GM23248 (cell line): ENCODE measurements at places on chromosomes 4 and X.

DNA sequence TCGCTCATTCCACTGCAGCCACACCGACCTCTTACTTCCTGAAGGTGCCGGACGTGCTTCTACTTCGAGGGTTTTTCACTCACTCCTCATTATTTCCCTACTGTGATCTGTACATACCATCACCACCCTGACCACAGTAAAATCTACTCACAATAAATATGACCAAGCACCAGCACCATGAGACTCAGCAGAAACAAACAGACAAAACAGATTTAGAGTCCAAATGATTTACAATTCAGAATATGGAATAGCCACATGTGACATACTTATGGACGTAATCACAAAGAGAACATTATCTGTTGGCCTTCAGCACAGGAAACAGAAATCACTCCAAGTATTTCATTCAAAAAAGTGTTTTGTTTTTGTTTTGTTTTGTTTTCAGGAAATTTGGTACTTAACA, 16.1 kb upstream of the KLB start:
- H3K27me3 ChIP-seq, result no peaks in the 10 kb centered on the region
- H3K4me3 ChIP-seq, result no peak overlapping the region
- H3K36me3 ChIP-seq, result no peaks in the 10 kb centered on the region
- no peak for DNase-seq
- no peaks in the 10 kb centered on the region for H3K4me1 ChIP-seq
- H3K27ac ChIP-seq, result no peak overlapping the region

GRCh38 chr4:11467931-11468330, 39.2 kb upstream of the HS3ST1 start:
- no peaks in the 10 kb centered on the region for H3K4me1 ChIP-seq
- no peaks in the 10 kb centered on the region for H3K27me3 ChIP-seq
- H3K27ac ChIP-seq, result no peak overlapping the region
- no peak overlapping the region for H3K4me3 ChIP-seq

GRCh38 chr4:86451560-86452330, 91.9 kb upstream of the MAPK10 start:
- peaks cover 7% of the 10 kb centered on the region; the same call in 1 of the 2 replicates for H3K4me1 ChIP-seq
- no peak overlapping the region for H3K4me3 ChIP-seq
- no peaks in the 10 kb centered on the region for H3K36me3 ChIP-seq
- no peaks in the 10 kb centered on the region for H3K27me3 ChIP-seq
- no peak overlapping the region for H3K27ac ChIP-seq

DNA sequence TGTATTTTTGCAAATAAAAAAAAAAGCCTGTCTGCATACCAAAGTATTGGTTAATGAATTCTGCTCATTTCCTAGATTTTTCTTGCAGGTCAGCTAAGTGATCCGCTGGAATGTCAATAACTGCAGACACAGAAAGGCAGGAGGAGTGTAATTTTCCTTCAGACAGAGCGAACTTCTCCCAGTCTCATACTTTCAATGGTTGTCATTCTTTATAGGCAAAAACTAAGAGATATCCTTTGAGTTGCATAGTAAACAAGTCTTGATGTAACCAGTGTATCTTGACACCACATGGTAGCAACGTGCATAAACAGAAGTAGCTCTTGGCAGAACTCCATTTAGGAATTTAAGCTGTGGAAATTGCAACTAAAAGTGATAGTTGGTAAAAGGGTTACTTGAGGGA, 8.2 kb downstream of the CAPN6 start:
- H3K27ac ChIP-seq, result no peak overlapping the region
- no peaks in the 10 kb centered on the region for H3K27me3 ChIP-seq
- H3K4me1 ChIP-seq, result no peaks in the 10 kb centered on the region
- DNase-seq, result no peak
- no peak overlapping the region for H3K4me3 ChIP-seq

DNA sequence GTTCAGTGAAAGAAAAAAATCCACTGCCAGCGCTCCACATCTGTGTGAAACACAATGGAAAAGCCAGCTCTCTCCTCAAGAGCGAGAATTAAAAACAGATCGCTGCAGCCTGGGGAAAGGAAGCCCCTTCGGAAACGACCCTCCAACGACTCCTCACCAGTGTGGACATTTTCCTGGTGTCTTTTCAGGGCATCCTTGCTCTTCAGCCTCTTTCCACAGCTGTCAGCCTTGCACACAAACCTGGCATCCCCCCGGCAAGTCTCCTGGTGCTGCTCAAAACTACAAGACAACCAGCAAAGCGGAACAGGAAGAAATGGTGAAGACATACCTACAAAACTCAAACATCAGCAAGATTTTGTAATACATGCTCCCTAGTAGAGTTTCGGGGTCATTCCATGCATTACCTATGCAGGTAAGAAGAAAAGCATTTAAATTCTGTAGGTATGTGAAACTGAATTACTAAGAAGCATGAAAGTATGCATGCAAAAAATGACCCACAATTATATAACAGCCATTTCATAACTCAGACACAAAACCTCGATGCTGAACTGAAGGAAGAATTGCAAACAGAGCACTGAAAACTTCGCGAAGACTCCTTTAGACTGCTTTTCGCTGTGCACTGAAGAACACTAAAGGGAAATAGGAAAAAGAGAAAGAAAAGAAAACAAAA, 106.1 kb downstream of the PRDM5 start:
- H3K4me3 ChIP-seq, result peak overlapping the region; percentile 66
- no peak overlapping the region for H3K27ac ChIP-seq
- no peaks in the 10 kb centered on the region for H3K4me1 ChIP-seq
- peak; percentile 39 for DNase-seq

DNA sequence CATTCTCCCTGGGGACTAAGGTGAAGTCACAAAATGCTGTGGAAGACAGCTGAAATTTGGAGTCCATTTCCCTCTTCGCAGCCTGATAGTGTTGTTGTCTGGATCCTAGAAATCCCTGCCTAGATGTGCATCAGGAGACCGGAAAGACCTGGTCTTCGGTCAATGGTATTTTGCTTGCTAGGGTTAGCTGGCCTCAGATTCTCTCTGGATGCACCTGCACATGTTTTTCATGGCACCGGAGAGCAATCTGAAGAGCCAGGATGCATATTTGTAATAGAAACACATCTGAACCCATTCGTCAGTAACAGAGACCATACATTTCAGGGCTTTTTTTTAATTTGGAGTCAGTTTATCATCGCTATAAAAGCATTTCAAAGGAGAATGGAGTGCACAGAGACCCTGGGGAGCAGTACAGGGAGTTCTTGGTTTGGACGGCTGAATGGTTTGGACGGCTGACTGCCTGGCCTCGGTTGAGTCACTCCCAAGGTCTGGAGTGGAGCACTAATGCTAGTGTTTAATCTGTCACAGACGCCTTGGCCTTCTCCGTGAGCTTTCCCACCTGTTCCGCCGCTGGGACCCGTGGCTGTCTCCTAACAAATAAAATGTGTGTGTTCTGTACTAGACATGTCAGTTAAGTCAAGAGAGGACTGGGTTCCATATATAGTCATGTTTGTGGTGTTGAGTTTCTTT, 7.5 kb upstream of the PDLIM3 start:
- H3K4me1 ChIP-seq, result no peaks in the 10 kb centered on the region
- no peaks in the 10 kb centered on the region for H3K36me3 ChIP-seq
- DNase-seq, result no peak
- no peak overlapping the region for H3K4me3 ChIP-seq
